ENCODE measurements at places on chromosomes 3 and 15. TPM values are rescaled to one million over a fixed set of nuclear protein-coding genes. Genes with fewer than 3 reads are reported as not detected.
A peak's percentile ranks its signal among the peaks of the same experiment; 100 is the strongest.

Gene ALDH1L1
- 0.18 TPM for total RNA-seq

GRCh38 chr3:67329358-67329757 lies 325.1 kb downstream of the SUCLG2 start:
- no peak overlapping the region for H3K4me3 ChIP-seq
- no peaks in the 10 kb centered on the region for H3K4me1 ChIP-seq
- H3K27me3 ChIP-seq, result no peaks in the 10 kb centered on the region
- no peak for DNase-seq
- H3K36me3 ChIP-seq, result no peaks in the 10 kb centered on the region

DNA sequence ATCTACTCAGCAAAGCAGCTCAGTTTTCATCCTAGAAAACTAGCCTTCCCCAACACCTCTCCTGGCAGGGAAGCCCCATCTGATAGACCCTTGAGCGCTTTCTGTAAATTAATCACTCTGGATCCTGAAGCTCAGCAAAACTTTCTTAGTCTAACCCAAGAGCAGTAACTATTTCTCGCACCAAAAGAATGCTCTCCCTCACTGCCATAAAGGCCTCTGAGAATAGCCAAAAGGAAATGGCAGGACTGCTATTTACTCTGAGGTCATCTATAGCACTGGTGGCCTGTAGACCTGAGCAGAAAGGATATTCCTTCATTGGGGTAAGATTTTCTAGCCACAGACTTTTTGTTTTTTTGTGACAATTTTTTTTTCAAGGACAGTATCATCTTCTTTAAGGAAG lies 345.8 kb upstream of the ADAMTS9 start:
- H3K27ac ChIP-seq, result no peak overlapping the region
- H3K4me3 ChIP-seq, result no peak overlapping the region
- H3K27me3 ChIP-seq, result no peaks in the 10 kb centered on the region

Gene RTP3
- total RNA-seq, result 0.04 TPM

Gene ADAMTS17
- 5.9 TPM for total RNA-seq

Gene LYZL4
- not detected for total RNA-seq

Gene GPR176
- 6.8 TPM for total RNA-seq

DNA sequence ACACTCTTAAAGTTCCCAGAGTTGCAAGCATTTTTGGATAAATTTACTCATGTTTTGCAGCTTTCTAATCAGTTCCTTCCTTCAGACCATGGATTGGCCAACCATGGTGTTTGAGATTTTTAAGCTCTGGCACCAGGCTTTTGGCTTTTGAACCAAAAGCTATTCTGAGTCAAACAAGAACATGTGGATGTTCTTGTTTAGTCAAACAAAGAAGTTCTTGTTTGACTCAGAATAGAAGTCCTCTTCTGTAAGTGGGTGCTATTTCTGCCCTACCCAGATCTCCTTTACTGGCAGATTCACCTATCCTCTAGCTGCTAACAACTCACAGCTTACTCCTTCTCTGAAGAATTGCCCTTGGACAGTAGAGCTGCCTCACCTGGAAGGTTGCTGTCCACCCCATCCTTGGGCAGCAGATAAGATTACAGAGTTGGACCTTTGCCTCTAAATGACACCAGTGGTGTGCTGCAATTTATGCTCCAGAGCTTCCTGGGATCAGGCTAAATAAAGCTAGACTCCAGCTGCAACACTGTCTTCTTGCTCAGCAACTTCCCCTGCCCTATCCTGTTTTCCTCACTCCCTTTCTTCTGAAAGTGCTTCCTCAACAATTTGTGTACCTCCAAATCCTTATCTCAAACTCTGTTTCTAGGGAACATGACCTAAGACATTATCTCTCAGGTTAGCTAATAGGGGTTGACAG lies 65.6 kb downstream of the COL6A6 start:
- no peaks in the 10 kb centered on the region for H3K4me1 ChIP-seq
- no peak overlapping the region for H3K27ac ChIP-seq
- H3K36me3 ChIP-seq, result peaks cover 10% of the 10 kb centered on the region

Gene ANKUB1
- not detected for total RNA-seq

Gene FBXO40
- total RNA-seq, result 2.4 TPM

Gene GOLGA6D
- total RNA-seq, result 0.09 TPM

- H3K27ac ChIP-seq, result no peak overlapping the region
- H3K27me3 ChIP-seq, result no peaks in the 10 kb centered on the region
- H3K36me3 ChIP-seq, result no peaks in the 10 kb centered on the region
- no peak for DNase-seq
Measured at GRCh38 chr3:120052677-120053076, 41.6 kb downstream of the GSK3B start.

Gene DOCK3
- 0.18 TPM for total RNA-seq

Gene RASGRP1
- total RNA-seq, result 0.35 TPM

Gene IMPG2
- 1.3 TPM for total RNA-seq

GRCh38 chr3:58116161-58116955 lies 94.4 kb downstream of the DNASE1L3 start:
- H3K36me3 ChIP-seq, result peaks cover 47% of the 10 kb centered on the region
- H3K4me1 ChIP-seq, result peaks cover 28% of the 10 kb centered on the region
- DNase-seq, result no peak
- H3K4me3 ChIP-seq, result no peak overlapping the region
- H3K27me3 ChIP-seq, result no peaks in the 10 kb centered on the region

GRCh38 chr3:137764001-137764433 lies at the start of gene SOX14:
SOX14 (plus strand) TSS chr3:137764315; CDS start chr3:137764785, 470 bp downstream.
- H3K4me3 ChIP-seq, result no peak within 1 kb of the TSS
- peaks cover 18% of the 10 kb centered on the region for H3K4me1 ChIP-seq
- no peaks in the 10 kb centered on the region for H3K36me3 ChIP-seq
- DNase-seq, result no peak

DNA sequence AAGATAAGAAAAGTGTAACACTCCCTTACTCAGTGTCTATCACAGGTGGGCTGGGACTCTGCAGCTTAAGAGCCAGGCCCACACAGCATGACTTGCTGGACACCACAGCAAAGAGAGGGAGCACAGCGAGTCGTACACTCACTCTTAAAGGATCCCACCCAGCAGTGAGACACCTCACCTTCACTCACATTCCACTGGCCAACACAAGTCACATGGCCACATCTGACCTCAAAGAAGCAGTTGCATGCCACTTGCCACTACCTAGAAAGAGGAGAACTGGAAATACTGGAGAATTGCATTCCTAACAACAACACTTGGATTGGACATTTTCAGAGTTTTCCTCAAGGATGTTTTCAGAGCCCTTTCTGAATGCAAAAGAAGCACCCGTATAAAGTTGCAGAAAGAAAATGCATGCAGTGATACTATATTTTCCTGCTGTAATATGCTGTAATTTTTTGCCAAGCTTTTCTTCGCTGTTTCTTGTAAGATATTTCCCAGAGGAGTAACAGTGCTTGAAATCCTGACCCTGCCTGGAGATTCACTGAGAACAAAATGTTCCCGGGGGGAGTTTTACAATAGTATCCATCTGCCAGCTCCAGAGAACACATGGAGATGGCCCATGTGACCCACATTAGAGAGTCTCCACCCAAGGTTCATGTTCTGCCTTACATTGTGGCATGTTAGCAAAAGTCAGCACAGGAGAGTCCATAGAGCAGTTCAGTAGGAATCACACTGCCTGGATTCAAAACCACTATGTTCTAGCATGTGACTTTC lies 42.2 kb downstream of the TRIM42 start:
- peak overlapping the region; percentile 70 for H3K27ac ChIP-seq
- DNase-seq, result peak; percentile 96
- peaks cover 8% of the 10 kb centered on the region for H3K4me1 ChIP-seq
- H3K4me3 ChIP-seq, result no peak overlapping the region

GRCh38 chr15:44718927-44719292 lies 7.6 kb downstream of the B2M start:
- no peak overlapping the region for H3K27ac ChIP-seq
- H3K27me3 ChIP-seq, result no peaks in the 10 kb centered on the region
- DNase-seq, result no peak
- H3K4me3 ChIP-seq, result no peak overlapping the region
- peaks cover 2% of the 10 kb centered on the region for H3K4me1 ChIP-seq

DNA sequence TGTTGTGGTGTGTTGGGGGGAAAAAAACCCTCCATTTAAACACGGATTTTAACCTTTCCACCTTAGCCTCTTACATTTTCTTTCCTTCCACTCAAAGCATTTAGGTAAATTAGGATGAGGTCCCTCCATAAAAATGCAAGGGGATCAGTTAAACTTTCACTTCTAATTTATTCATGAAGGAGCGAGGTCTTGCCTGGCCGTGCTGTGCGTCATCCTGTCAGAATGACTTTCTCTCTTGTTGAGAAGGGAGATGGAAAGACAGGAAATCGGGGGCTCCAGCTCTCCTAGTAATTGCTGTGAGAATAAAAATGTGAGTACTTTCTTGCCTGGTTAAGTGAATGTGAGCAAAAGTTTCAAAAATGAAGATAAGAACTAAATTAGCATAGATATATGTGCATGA lies 962.3 kb upstream of the NR2F2 start:
- no peak overlapping the region for H3K4me3 ChIP-seq
- no peak overlapping the region for H3K27ac ChIP-seq
- peak; percentile 33 for DNase-seq

Measured in muscle of leg (tissue), 16 donors.